Muscle of leg (tissue), 16 donors: ENCODE measurements at places on chromosomes 1 and 21. TPM values are rescaled to one million over a fixed set of nuclear protein-coding genes. Genes with fewer than 3 reads are reported as not detected.

DNA sequence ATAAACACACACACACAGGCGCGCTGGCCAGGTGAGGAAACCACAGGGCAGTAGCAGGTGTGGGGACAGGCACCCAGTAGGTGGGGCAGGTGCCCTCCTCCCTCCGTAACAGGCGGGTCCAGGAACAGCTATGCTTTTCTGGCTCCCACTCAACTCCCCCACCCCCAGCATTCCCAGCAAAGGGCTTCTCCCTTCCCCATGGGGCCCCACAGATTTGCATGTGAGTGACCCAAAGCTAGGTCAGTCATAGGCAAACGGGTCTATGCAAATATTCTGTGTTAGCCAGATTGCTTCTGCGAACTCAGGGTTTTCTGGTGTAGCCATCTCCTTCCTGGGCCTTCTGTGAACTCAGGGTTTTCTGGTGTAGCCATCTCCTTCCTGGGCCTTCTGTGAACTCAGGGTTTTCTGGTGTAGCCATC, 114.2 kb downstream of the SIK1 start:
- DNase-seq: no peak

DNA sequence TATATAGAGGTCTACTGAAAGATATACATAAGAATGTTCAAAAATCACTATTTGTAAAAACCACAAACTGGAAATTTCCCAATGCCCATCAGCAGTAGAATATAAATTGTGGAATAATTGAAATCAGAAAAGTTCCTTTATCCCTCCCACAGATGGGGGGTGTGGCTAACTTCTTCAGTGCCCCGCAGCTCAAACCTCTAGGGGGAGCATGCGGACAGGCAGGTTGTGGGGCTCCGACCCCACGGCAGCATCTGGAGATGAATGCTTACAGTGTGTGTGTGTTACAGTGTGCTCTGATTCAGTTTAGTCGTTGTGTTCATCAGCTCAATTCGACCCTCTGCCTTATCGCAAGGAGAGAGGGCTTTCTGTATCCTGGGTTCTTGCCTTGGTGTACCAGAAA, 262.1 kb upstream of the LRRC7 start:
- DNase-seq: no peak

DNA sequence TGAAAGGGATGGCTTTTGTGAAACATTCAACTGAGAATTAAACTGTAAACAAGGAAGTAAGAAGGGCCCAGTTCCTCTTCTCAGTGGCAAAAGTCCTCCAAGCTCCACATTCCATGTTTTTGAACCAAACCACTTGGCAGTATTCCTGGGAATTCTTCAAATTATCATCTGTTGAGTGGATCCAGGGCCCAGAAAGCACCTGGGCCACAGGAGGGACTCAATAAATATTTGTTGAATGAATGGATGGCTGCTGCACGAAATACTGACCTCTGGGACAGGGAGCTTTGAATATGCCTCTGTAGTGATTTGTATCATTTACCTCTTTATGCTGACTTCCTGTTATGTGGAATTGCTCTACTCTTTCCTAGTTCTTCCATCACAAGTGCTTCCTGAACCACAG, 4.7 kb downstream of the SLC35F3 start:
- DNase-seq: no peak

DNA sequence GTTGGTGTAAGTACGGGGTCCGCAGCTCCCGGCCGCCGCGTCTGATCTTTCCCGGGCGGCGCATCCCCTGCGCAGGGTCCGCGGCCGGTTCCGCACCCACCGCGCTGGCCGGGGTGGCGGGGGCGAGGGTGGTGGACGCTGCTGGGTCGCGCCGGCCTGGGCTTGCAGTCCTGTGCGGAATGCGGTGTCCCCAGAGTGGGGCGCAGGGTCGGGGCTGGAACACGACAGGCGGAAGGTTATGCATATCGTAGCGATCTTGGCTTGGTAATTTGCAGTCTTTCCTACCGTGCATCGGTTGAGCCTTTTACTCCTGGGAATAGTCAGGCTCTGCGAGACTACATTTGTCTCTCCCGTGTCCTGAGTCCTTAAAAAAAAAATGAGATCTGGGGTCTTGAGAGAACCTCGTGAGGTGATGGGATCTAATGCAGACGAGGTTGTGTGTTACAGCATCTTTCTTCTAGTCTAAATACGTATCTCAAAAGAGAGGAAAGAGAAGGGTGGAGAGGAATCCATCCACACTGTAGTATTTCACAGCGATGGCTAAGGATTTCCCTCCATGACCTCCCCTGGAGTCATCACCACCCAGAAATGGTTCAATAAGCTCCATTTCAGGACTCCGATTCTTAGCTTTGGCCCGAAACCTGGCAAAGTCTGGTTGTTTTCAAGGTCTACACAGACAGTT, 572 bp downstream of the ATP1B1 start:
- peak; percentile 47 for DNase-seq

GRCh38 chr1:96997717-96998116, 276.1 kb downstream of the PTBP2 start:
- DNase-seq: no peak

Gene DCST2
- total RNA-seq: 0.49 TPM

- DNase-seq: no peak
These were observed 62.2 kb upstream of the RUNX3 start for GRCh38 chr1:24992124-24992760.

Gene RIPPLY3
- 0.09 TPM for total RNA-seq

DNA sequence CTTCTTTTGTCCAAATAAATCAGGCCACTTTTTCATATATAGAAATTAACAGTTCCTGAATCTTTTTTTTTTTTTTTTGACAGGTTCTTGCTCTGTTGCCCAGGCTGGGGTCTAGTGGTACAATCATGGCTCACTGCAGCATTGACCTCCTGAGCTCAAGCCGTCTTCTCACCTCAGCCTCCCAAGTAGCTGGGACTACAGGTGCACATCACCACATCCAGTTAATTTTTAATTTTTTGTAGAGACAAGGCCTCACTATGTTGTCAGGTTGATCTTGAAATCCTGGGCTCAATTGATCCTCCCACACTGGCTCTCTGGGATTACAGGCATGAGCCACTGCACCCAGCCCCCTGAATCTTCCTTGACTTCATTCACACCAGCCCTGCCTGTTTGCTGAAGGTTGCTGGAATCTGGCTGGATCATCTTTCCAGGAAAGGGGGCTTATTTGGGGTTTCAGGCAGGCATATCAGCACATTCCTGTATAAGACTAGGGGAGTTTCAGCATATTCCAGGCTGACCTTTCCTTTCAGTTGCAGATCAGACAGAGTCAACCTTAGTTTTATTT, 78.2 kb upstream of the ARHGAP29 start:
- DNase-seq: no peak

Gene OR2W3
- 0.27 TPM for total RNA-seq

DNA sequence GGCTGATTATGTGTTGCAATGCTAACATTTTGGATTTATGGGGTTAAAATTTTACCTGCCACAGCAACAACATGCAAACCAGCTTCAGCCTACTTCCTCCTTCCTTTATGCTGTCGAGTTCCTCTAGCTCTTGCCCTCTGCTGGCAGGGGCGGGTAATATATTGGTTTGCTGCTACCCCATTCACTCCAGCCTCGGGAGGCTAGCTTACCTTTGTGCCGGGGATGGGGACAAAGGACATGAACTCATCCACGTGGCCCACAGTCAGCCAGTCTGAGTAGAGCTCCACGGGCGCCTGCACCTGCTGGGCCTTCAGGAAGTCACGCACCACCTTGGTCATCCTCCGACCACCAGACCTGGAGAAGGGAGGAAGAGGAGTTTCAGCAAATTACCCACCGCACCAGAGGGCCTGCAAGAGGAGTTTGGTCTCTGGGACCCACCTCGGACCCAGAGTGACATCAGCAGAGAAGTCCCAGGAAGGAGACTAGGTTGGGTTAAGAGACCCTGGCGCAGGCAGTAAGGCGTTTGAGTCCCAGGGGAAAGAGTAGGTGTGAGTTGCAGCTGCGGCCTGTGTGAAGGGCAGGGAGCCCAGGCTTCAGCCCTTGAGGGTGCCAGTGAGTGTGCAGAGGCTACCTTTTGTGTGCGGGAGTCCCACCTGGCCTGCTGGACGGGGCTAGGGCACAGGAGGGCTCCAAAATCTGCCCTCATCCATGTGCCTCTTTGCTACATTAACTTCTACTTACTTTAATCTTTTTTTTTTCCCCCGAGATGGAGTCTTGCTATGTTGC, 21.8 kb upstream of the SDHB start:
- DNase-seq: no peak

DNA sequence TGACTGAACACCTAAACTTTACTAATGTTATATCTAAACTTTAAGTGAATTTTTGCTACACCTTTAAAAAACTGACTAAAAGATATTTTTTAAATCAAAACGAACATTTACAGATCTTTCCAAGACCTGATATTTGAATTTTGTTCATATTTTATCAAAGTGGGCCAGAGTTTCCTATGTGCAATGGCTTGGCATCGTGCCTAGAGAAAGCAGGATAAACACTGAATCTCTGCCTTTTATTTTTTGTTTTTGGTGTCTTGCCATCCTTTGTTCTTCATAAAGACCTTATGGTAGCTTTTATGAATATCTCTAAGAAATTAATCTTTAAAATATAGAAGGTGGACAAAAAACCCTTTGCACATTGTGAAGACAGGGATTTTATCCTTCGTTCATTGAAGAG, 25.8 kb upstream of the VPS26C start:
- peak; percentile 61 for DNase-seq

Gene TNFSF4
- total RNA-seq: 1.4 TPM

DNA sequence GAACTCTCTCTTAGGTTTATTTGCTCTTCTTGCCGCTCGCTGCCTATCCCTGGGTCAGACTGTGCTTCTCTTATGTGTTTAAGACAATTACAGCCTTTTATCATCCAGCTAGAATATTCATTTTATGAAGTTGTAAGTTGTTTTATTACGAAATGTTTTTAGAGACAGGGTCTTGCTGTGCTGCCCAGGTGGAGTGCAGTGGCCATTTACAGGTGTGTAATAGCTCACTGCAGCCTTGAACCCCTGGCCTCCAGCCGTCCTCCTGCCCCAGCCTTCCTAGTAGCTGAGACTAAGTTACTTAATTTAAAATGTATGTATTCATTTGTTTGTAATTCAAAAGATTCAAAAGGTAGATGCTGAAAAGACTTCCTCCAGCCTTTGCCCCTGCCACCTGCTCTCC, 99.0 kb upstream of the KIF26B start:
- no peak for DNase-seq

DNA sequence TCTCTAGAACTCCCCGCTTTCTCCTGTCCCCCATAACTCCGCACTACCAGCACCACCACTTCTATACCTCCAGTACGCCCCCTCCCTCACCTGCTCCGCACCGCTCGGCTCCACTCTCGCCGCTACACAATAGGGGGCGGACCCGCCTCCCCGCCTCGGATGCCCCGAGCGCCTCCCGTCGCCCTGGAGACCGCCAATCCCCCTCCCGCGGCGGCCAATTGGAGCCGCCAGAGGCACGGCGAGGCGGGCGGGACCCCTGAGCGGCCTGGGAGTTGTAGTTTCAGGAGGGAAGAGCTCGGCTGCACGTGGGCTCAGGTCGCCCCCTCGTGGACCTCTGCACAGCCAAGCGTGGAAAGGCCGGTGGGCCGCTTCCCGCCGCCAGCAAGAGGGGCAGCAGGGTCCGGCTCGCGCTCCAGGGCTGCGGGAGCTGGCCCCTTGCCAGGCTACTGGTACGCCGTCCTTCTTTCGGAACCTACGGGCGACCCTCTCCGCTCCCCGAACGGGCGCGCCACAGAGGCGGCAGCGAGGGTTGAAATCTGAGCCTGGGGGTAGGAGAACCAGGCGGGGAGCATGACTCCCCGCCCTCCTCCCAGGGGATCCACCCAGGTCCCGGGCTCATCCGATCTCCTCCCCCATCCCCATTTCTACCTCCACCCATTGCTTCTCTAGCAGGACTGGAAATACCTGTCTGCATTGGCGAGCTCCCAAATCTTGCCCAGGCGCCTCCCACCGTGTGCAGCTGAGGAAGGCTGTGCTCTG, at the start of gene IGSF9:
Gene IGSF9 (minus strand): TSS at position 131 of the 759 bp plus-strand sequence. CDS start 2,159 bp downstream, outside the sequence.
- peak; percentile 92 for DNase-seq

Gene OR2T10
- total RNA-seq: not detected

DNA sequence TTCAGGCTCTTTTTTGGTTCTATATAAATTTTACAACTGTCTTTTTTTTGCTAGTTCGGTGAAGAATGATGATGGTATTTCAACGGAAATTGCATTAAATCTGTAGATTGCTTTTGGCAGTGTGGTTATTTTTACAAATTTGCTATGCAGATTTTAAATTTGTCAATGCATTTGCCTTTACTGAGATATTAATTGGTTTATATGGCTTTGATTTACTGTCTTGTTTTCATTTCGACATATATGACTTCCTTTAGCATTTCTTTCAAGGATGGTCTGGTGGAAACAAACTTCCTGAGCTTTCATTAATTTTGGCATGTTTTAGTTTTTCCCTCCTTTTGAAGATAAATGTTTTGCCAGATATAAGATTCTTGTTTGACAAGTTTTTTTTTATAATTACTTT, 1522.5 kb upstream of the PRMT6 start:
- DNase-seq: no peak

Gene OR6K3
- not detected for total RNA-seq

GRCh38 chr1:238345837-238346236, 455.1 kb upstream of the ZP4 start:
- no peak for DNase-seq

Gene IL10
- 1.1 TPM for total RNA-seq

Gene PRAMEF8
- not detected for total RNA-seq

DNA sequence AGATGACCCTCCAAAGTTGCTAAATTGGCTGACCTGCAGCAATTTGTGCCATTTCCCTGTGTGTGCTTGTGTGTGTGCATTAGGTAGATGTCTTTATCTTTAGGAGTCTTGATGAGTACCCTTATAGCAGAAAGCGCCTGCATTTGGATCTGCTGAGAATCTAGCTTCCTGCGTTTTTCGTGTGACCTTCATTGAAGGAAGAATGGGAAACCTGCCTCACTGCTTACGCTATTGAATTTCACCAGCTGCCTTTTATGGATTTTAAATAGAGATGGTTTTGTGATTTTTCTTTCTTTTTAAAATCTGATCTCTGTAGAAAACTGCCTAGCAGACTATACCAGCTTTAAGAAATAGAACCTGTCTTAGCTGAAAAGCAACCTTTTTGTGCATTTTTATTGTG, 124.5 kb downstream of the CACHD1 start:
- peak; percentile 51 for DNase-seq

DNA sequence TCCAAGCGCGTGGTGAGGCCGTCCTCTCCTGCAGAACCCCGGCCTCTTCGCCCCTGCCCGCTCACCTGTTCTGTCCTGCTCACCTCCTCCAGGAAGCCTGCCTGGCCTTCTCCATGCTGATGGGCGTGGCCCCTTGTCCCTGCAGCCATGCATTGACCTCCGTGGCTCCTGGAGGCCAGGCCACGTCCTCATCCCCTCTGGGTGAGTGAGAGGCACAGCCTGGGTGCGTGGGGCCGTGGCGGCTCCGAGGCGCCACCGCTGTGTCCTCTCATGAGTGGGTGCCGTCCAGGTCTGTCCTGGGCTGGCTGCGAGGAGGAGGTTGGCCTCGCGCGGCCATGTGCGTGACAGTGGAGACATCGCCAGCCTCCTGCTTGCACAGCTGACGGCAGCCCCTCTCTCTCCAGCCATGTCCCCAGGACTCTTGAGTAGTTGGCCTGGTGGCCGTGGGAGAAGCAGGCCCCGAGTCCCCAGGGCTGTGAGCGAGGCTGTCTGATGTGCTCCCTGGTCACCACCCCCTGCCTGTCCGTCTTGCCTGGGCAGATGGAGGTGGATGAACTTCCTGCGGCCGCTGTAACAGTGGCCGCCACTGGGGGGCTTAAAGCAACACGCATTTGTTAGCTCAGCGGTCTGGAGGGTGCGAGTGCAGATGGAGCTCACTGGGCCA, 58.1 kb downstream of the PRKCZ start:
- peak; percentile 76 for DNase-seq

GRCh38 chr1:174219606-174220370, 60.5 kb downstream of the RABGAP1L start:
- DNase-seq: no peak
